ENCODE measurements at places on chromosomes 12 and 14. TPM values are rescaled to one million over a fixed set of nuclear protein-coding genes. Genes with fewer than 3 reads are reported as not detected.
A peak's percentile ranks its signal among the peaks of the same experiment; 100 is the strongest.

Gene PDZRN4
- not detected for total RNA-seq

Gene DENND5B
- total RNA-seq = 14.2 TPM

DNA sequence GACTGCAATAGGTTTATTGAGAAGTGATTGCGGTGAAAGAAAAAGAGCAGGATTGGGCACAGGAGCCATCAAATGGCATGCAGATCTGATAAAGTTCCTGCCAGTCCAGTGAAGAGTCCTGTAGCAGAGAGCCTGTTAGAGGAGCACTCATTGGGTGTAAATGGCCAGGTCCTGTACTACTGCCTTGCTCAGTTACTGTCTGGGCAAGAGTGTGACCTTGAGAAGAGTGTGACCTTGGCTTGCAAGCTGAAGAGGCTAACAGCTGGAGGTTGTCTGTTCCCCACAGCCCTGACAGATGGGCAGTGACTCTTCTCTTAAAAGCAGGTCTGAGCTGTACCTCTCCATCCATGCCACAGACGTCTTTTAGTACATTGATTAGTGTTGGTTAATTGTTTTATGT lies 148.6 kb upstream of the SLC38A2 start:
- no peak overlapping the region for H3K4me3 ChIP-seq
- H3K4me1 ChIP-seq = no peaks in the 10 kb centered on the region
- H3K27me3 ChIP-seq = no peaks in the 10 kb centered on the region
- no peaks in the 10 kb centered on the region for H3K36me3 ChIP-seq
- H3K27ac ChIP-seq = no peak overlapping the region

DNA sequence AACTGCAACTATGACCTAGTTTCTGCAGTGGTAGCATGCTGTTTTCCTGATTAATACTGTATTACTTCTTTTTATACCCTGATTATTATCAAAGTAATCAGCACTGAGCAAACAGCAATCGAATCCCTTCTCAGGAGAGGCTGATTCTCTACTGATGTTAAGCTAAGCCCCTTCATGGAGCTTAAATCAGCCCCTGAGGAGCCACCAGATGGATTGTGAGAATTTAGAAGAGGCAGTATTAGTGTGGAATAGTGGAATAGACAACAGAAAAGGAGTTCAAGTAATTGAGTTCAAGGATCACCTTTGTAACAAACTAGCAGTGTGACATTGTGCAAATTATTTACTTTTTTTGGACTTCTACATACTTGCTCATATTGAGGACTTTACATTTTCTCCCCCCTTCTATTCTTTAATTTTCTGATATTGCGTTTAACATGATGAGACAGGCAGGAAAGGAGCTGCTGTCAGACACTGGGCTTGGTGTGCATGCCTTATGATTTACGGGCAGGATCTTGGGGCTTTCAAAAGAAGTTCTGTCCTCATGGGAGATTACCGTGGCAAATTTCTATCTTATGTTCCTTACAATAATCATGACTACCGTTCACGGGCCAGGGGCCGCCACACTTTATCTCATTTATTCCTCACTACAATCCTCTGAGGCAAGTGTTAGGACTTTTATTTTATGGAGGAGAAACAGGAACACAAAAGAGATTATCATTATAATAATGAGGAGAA lies 68.0 kb downstream of the PTPRR start:
- H3K36me3 ChIP-seq = no peaks in the 10 kb centered on the region
- H3K27ac ChIP-seq = no peak overlapping the region
- no peak for DNase-seq
- H3K4me1 ChIP-seq = peaks cover 2% of the 10 kb centered on the region
- H3K27me3 ChIP-seq = peaks cover 2% of the 10 kb centered on the region

- no peaks in the 10 kb centered on the region for H3K27me3 ChIP-seq
- no peaks in the 10 kb centered on the region for H3K36me3 ChIP-seq
- no peak overlapping the region for H3K4me3 ChIP-seq
These were observed 34.6 kb downstream of the PTPRR start for GRCh38 chr12:70885956-70886355.

DNA sequence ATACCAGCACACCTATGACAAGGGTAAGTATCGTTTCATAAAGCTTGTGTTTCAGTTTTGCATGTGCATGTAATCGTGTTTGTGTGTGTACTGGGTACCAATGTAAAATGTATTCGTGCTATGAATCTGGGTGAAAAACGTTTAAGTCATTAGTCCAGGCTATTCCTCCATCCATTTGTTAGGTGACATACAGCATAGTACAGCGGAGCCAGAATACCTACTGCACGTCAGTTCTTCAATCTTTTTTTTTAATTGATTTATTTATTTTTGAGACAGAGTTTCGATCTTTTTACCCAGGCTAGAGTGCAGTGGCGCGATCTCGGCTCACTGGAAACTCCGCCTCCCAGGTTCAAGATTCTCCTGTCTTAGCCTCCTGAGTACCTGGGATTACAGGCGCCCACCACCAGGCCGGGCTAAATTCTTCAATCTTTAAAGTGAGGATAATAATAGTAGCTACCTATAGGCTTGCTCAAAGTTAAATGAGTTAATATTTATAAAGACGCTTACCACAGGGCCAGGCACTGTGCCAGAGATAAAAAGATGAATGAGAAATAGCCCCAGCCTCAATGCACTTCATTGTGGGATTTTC lies 661 bp upstream of the RPS26 start:
- H3K27ac ChIP-seq = peak overlapping the region; percentile 48
- peaks cover 43% of the 10 kb centered on the region for H3K36me3 ChIP-seq
- H3K4me3 ChIP-seq = peak overlapping the region; percentile 98
- H3K27me3 ChIP-seq = no peaks in the 10 kb centered on the region
- DNase-seq = peak; percentile 68

Gene MYO1H
- total RNA-seq = 0.11 TPM

- no peaks in the 10 kb centered on the region for H3K36me3 ChIP-seq
- no peaks in the 10 kb centered on the region for H3K4me1 ChIP-seq
- H3K27me3 ChIP-seq = no peaks in the 10 kb centered on the region
- no peak overlapping the region for H3K4me3 ChIP-seq
- no peak overlapping the region for H3K27ac ChIP-seq
These were observed 11.5 kb downstream of the MUCL1 start for GRCh38 chr12:54865683-54866324.

- H3K27me3 ChIP-seq = no peaks in the 10 kb centered on the region
- no peaks in the 10 kb centered on the region for H3K4me1 ChIP-seq
- no peak overlapping the region for H3K4me3 ChIP-seq
- no peak overlapping the region for H3K27ac ChIP-seq
These were observed 12.9 kb upstream of the MCRS1 start for GRCh38 chr12:49580572-49581535.

GRCh38 chr12:124434354-124434753 lies 133.1 kb downstream of the NCOR2 start:
- no peaks in the 10 kb centered on the region for H3K27me3 ChIP-seq
- H3K27ac ChIP-seq = no peak overlapping the region
- H3K36me3 ChIP-seq = peaks cover 44% of the 10 kb centered on the region
- DNase-seq = no peak

DNA sequence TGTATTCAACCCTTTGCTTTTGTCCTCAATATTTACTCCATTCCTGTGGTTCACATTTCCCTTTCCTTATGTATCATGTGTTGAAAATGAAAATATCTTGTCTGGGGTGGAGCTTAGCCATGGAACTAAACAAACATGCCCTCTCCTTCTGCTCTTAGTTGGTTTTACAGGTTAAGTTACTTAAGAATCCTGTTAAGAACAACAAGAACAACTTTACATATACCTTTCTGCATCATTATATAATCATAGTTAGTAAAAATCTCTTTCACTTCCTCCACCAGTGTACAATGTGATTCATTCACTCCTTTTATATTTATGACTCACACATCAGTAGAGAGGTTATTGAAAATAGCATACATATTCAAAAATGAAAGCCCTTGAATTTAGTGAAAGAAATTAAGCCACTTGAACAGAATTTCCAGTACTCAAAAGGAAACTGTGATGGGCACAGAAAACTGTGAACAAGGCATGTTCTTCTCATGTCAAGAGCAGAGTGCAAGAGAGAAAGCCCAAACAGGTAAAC lies 307.7 kb downstream of the CCDC91 start:
- no peaks in the 10 kb centered on the region for H3K27me3 ChIP-seq
- peaks cover 9% of the 10 kb centered on the region for H3K36me3 ChIP-seq
- H3K27ac ChIP-seq = no peak overlapping the region
- H3K4me3 ChIP-seq = no peak overlapping the region
- H3K4me1 ChIP-seq = no peaks in the 10 kb centered on the region

Gene PAPLN
- 6.9 TPM for total RNA-seq

Gene ATF7
- 17.7 TPM for total RNA-seq

DNA sequence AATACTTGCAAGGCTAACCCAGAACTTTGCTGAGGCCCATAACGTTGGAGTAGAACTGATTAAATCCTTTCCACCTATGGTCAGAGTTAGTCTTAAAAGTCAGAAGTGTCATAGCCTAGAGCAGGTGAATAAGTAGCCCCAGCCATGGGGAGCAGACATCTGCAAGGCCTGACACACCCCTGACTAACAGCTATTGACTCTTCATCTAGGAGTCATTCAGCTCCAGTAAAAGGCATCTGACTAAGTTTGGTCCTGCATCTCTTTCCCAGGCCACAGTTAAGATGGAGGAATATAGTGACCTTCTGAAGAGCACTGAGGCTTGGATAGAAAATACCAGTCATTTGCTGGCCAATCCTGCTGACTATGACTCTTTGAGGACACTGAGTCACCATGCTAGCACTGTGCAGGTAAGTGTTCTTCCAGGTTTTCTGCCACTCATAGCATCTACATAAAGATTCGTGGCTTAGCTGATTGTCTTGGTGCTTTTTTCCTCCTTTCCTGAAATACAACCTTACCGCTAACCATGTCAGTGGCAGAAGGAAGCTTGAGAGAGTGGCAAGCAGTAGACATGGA lies 212.9 kb downstream of the ESR2 start:
- H3K4me3 ChIP-seq = no peak overlapping the region
- H3K4me1 ChIP-seq = no peaks in the 10 kb centered on the region
- DNase-seq = no peak
- peaks cover 34% of the 10 kb centered on the region for H3K36me3 ChIP-seq
- no peak overlapping the region for H3K27ac ChIP-seq

DNA sequence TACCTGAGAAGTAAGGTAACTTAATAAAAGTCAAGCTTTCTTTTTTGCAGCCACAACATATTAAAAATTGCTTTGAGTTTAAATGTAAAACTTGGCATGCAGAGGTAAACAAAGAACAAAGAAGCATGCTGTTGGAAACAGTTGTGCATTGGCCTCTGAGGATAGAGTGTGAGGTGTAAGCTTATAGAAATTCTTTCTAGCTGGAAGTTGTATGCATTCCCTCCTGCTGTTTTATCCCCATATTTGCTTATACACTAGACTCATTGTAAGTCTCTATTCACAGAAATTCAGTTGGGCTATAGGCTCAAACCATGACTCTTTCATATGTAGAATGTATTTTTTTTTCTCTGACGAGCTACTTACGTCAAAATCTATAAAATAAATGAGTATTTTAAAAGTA lies 316.3 kb downstream of the SLC6A15 start:
- no peaks in the 10 kb centered on the region for H3K27me3 ChIP-seq
- H3K27ac ChIP-seq = no peak overlapping the region
- no peaks in the 10 kb centered on the region for H3K36me3 ChIP-seq
- no peak overlapping the region for H3K4me3 ChIP-seq

- no peaks in the 10 kb centered on the region for H3K27me3 ChIP-seq
- DNase-seq = no peak
These were observed 65.8 kb downstream of the PPP2R5C start for GRCh38 chr14:101827286-101827685.

Gene CSAD
- 7.7 TPM for total RNA-seq

Gene ATG2B
- 12.6 TPM for total RNA-seq
